ENCODE measurements at places on chromosomes 1 and 21.

GRCh38 chr1:235130766-235131270, 2.2 kb upstream of the TOMM20 start:
- no peak for DNase-seq

GRCh38 chr1:63618011-63618410, 24.8 kb downstream of the PGM1 start:
- no peak for DNase-seq

DNA sequence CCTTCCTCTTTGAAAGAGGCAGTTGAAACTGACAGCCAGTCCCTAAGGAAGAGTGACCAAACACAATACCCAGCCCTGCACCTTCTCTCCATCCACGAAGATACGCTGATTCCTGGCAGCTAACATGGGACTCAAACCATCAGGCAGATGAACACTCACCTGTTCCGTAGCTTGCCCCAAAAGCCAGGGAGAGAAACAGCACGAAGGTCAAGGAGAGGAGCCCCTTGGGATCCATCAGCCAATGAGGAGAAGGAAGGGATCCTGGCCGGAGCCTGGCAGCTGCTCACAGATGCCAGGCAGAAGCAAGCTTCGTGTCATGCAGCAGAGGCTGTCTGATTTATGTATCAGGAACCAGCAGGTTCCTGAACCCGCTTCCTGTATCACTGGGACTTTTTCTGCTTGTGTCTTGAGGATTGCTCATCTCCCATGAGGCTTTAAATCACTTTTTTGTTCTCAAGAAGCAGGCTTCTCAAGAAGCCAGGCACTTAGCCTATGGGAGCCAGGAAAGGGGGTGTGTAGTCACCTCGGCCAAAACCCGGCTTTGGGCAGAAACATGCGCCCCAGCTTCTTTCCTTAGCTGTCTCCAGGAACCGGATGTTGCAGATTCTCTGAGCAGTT, at the start of gene SLAMF1:
SLAMF1 (minus strand) TSS at position 334 of the 618 bp plus-strand sequence; CDS start at position 235, 99 bp downstream.
- no peak for DNase-seq

DNA sequence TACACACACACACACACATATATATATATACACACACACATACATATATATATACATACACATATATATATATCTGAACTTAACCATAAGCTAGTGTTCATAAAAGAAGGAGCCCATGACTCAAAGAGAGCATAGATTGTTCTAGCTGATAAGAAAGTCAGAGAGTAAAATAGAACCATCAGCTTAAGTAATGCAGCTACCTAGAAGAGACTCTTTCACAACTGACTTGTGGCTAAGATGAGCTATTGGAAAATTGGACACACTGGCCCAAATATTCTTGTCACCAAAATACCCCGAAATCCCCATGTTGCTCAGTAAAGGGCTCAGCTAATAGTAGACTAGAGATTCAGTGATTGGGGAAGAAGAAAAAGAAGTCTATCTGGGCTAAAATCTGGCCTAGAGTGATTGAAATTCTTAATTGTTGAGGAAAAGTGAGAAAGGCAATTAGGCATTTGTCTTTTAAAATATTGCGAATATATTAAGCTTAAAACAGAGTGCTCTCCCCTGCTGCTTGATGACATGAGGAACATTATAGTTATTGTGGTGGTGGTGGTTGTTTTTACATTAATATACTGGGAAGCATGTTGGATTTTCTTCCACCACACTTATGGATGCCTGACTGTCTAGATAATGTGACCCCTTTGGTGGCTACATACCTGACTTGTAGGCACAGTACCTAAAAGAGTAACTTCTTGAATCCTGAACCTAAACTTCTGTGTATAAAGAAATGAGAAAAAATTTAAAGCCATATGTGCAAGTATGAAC, 6.3 kb downstream of the SLAMF1 start:
- no peak for DNase-seq

GRCh38 chr1:186799689-186800054, 29.1 kb upstream of the PLA2G4A start:
- no peak for DNase-seq

DNA sequence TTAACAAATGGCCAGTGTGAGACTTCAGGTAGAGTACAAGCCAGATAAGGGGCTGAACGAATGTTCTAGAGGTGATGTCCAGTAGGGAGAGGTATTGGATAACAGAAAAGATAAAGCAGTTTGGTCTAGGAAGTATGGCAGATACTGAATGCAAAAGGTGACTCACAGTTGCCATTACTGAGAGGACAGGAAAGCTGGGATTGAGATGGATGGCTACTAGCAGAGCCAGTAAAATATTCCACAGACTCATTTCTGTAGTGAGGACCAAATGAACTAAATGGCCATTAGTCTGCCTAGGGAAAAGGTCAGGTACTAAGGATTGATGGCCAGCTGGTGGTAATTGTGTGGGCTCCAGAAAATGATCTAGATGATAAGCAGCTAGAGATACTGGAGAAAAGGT, 11.5 kb downstream of the MACO1 start:
- no peak for DNase-seq

- no peak for DNase-seq
Measured at GRCh38 chr1:41359211-41360073, 1.8 kb upstream of the FOXO6 start.

- no peak for DNase-seq
Measured at GRCh38 chr1:155086856-155087535, 8.4 kb downstream of the EFNA3 start.

- DNase-seq = no peak
Measured at GRCh38 chr1:186849271-186849671, 20.5 kb downstream of the PLA2G4A start.

- no peak for DNase-seq
Measured at GRCh38 chr1:195979646-195980045, 628.6 kb downstream of the KCNT2 start.

- DNase-seq = no peak
Measured at GRCh38 chr21:31276663-31277062, 67.4 kb downstream of the TIAM1 start.

- no peak for DNase-seq
Measured at GRCh38 chr1:153141377-153141776, 9.3 kb downstream of the SPRR2G start.

- DNase-seq = no peak
Measured at GRCh38 chr21:25557180-25557579, 50.1 kb downstream of the MRPL39 start.

DNA sequence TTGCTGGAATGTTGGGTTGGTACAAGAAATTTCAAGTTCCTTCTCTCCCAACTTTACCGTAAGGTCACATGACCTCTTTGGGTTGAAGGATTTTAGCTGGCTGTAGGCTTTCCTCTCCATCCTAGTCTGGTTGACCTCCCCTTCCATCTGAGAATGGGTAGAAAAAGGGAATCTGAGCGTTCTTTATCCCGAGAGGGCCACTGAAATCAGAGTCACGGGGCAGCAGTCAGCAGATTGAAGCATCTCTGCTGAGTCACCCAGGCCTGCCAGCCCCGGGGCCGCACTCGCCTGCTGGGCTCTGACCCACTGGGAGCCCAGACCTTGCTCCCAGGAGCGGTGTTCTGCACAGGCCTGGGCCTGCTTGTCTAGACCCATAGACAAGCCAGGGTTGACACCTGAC, 31.0 kb downstream of the TMCC2 start:
- no peak for DNase-seq

DNA sequence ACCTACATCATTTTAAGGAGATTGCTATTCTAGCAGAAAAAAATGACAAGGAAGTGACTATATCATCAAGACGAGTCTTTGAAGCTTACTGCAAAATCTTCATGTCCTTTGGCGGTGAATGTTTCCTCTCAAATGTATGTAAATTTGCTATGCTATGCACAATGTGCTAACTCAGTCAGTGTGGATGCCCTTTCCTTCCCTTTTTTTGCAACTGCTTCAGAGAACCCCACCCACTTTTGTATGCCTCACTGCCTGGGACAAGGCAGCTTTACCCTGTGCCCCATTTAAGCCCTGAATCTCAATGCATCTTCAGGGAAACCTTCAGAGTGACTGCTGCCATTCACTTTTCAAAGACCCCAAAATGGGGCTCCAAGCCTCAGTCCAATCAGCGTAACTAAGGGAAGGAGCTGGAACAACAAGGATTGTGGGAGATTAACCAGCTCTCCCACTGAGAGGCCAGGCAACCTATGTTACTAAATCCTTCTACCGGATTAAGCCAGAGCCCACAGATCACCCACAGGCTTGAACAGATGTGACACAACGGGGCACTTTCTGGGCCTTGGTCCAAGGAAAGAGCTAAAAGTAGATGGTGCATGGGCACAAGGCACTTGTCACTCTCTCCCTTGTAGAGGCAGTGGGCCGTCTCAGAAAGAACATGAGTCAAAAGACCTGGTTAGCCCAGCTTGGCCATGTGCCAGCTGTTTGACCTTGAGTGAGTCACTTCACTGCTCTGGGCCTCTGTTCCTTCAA, 154.4 kb downstream of the PLPP3 start:
- no peak for DNase-seq

GRCh38 chr1:204335533-204335932, 24.2 kb downstream of the PLEKHA6 start:
- DNase-seq = no peak

DNA sequence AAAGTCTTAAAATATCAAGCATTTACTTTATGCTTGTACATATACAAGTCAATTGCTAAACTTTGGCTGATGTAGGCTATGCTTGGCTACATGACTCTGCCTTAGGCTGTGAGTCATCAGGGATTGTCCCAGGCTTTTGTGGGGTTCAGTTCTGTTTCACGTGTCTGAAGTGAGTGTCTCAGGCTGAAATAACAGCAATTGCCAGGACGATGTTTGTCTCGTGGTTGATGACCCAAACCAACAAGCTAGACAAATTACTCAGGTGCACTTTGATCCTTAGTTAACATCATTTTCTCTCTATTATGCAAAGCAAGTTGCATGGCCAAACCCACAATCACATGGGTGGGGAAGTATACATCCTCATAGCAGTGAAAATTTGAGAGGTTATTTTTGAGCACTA, 410.1 kb downstream of the BRINP3 start:
- peak; percentile 88 for DNase-seq

Data from NCI-H526 (cell line).